Upper lobe of right lung (tissue), 1 donor: ENCODE measurements at places on chromosomes 2 and 18. TPM values are rescaled to one million over a fixed set of nuclear protein-coding genes. Genes with fewer than 3 reads are reported as not detected.

CNDP1 gene
- total RNA-seq = not detected

PUM2 gene
- 116 TPM for total RNA-seq

ATRAID gene
- 102 TPM for total RNA-seq

ROCK2 gene
- total RNA-seq = 63.5 TPM

GRCh38 chr18:69878213-69878933 is 69.3 kb downstream of the CD226 start:
- DNase-seq = no peak

DLX1 gene
- not detected for total RNA-seq

FBXO36 gene
- total RNA-seq = 1.8 TPM

SF3B1 gene
- total RNA-seq = 252 TPM

GBX2 gene
- total RNA-seq = not detected

- no peak for DNase-seq
These were observed 806.8 kb downstream of the PLCL1 start for GRCh38 chr2:198611201-198611600.

DNA sequence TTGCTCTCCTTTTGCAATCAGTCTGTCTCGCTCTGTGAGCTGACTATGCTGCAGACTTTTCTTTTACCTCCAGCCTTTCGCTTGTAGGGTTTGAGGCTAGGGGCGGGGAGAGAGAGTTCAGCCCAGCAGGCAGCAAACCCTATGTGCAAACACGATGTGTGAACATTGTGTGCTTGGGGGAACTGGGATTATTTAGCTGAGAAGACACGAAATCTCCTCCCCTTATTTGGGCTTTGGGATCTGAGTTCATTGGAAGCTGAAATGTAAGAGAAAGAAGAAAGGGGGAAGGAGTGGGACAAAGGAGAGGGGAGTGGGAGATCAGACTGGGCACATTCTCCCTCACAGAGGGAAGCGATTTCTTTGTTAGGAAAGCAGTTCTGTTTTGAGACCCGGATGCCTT is 189.6 kb upstream of the TNP1 start:
- DNase-seq = no peak

VWA3B gene
- total RNA-seq = 0.17 TPM

DNA sequence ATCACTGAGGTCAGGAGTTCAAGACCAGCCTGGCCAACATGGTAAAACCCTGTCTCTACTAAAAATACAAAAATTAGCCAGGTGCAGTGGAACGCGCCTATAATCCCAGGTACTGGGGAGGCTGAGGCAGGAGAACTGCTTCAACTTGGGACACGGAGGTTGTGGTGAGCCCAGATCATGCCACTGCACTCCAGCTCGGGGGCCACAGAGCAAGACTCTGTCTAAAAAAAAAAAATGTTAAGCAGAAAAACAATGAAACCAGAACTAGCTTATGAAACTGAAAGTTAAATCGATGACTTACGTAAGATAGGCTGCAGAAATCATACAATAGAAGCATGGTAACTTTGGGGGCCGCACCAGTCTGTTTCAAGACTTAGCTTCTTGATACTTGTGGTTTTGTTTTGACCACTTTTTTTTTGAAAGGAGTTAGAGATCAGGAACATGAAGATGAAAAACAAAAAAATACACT is 6.2 kb upstream of the GPR155 start:
- DNase-seq = no peak

GRCh38 chr2:230234845-230235244 is 9.3 kb downstream of the SP140 start:
- no peak for DNase-seq

GRCh38 chr2:44663471-44664073 is 277.9 kb upstream of the SIX3 start:
- DNase-seq = no peak

ZAP70 gene
- total RNA-seq = 10.2 TPM

- DNase-seq = no peak
These were observed 216.7 kb downstream of the TMEM163 start for GRCh38 chr2:134502104-134502503.
